ENCODE measurements at places on chromosomes 1 and 21. TPM values are rescaled to one million over a fixed set of nuclear protein-coding genes. Genes with fewer than 3 reads are reported as not detected.
A peak's percentile ranks its signal among the peaks of the same experiment; 100 is the strongest.

The CR1 gene
- not detected for total RNA-seq

The PRELP gene
- under 0.01 TPM for total RNA-seq

DNA sequence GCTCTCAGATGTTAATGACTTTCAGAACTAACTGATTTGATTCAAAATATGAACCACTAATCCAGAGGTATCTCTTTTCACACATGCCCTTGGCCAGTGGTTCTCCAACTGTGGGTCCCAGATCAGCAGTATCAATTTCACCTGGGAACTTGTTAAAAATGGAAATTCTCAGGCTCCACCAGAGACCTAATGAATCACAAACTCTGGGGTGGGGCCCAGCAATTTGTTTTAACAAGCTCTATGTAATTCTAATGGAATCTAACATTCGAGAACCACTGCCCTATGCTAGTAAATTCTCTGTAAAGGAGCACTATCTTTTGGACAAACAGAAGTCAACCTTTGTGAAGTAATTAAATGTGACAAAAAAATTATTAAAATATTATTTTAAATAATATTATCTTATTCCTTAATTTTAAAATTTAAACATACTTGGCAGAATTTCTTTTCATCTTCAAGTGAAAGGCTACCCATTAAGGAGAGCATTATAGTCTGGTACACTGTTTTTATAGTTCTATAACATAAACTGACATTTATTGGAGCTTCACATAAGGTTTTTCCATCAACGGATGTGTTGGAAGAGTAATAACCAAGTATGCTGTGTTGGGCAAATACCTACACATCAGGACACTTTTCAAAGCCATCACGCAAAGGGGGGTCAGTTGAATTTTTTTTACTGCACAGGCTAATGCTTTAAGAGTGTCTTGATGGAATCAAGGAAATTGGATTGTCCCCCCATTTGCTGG is 130.4 kb downstream of the LHX4 start:
- no peak overlapping the region for H3K27ac ChIP-seq
- no peaks in the 10 kb centered on the region for H3K27me3 ChIP-seq
- no peak overlapping the region for H3K4me3 ChIP-seq
- DNase-seq, result peak; percentile 75
- H3K4me1 ChIP-seq, result peaks cover 12% of the 10 kb centered on the region

GRCh38 chr1:151336556-151336955 is 9.3 kb upstream of the PI4KB start:
- H3K4me3 ChIP-seq, result no peak overlapping the region
- H3K27me3 ChIP-seq, result no peaks in the 10 kb centered on the region
- H3K4me1 ChIP-seq, result no peaks in the 10 kb centered on the region
- no peak overlapping the region for H3K27ac ChIP-seq
- H3K36me3 ChIP-seq, result no peaks in the 10 kb centered on the region
- no peak for DNase-seq

DNA sequence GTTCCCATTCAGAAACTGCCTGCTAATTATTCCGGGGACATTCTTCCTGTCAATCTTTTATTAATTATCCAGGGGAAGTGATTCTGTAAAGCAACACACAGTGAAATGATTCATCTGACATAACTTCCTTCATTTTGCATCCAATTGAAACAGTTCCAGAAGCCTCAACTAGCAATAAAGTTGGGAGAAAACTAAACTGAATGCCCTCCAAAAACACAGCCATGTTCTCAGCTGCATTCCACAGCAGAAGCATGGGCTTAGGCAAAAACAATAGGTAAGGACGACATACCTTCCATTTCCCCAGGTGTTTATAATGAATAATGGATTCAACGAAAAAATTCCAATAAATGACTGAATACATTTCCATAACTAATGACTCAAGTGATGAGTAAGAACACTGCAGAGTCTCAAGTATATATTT is 36.9 kb upstream of the TARBP1 start:
- H3K4me3 ChIP-seq, result no peak overlapping the region
- DNase-seq, result peak; percentile 82
- peak overlapping the region; percentile 75 for H3K27ac ChIP-seq
- H3K27me3 ChIP-seq, result no peaks in the 10 kb centered on the region
- H3K4me1 ChIP-seq, result peaks cover 28% of the 10 kb centered on the region
- no peaks in the 10 kb centered on the region for H3K36me3 ChIP-seq

- H3K4me3 ChIP-seq, result no peak overlapping the region
- no peak overlapping the region for H3K27ac ChIP-seq
- peaks cover 22% of the 10 kb centered on the region for H3K4me1 ChIP-seq
- DNase-seq, result no peak
- H3K36me3 ChIP-seq, result no peaks in the 10 kb centered on the region
Observed at GRCh38 chr21:34071683-34072082, 1.7 kb upstream of the MRPS6 start.

DNA sequence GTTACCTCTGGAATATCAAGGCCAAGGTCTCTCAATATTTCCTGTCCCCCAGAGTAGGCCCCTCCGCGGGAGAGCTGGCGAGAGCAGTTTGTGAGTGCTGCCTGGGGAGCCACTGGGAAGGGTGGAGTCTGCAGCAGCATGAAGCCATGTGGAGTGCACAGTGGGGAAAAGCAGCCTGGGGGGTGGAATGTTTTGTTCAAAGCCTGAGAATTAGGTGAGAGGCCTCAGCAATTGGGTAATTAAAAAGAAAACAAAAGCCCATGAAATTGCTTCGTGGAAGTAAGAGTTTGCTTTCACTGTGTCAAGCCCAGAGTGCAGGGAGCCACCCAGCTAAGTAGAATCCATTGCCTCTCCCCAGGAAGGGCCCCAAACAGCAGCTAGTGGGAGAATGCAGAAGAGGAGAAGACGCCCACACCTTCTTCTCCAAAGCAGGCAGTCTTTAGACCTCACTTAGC is 30.2 kb upstream of the DISC1 start:
- no peak overlapping the region for H3K27ac ChIP-seq
- no peaks in the 10 kb centered on the region for H3K27me3 ChIP-seq
- DNase-seq, result no peak
- H3K36me3 ChIP-seq, result no peaks in the 10 kb centered on the region
- H3K4me1 ChIP-seq, result peaks cover 13% of the 10 kb centered on the region
- H3K4me3 ChIP-seq, result no peak overlapping the region

DNA sequence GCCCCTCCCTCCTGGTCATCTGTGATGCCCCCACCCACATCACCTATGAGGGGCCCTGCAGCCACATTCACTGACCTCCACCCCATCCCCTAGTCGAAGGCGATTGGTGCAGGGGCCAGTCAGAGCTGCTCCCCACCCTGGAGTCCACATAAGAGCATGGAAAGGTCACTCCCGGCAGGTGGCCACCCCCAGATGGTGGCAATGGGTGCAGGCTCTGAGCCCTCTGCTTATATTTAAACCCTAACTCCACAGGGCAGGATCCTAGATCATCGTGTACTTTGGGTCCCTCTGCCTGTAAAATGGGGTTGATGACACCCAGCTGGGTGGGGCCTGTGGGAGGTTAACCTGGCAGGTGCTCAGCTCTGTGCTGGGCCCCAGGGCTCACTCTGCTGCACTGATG is 186.8 kb upstream of the C1orf174 start:
- no peaks in the 10 kb centered on the region for H3K36me3 ChIP-seq
- H3K4me1 ChIP-seq, result no peaks in the 10 kb centered on the region
- H3K4me3 ChIP-seq, result no peak overlapping the region
- no peak overlapping the region for H3K27ac ChIP-seq
- DNase-seq, result no peak

GRCh38 chr1:220811695-220812094 is 25.0 kb downstream of the MTARC1 start:
- H3K27me3 ChIP-seq, result peaks cover 10% of the 10 kb centered on the region
- H3K4me1 ChIP-seq, result no peaks in the 10 kb centered on the region
- H3K4me3 ChIP-seq, result no peak overlapping the region
- H3K27ac ChIP-seq, result no peak overlapping the region

- no peak for DNase-seq
- H3K4me3 ChIP-seq, result no peak overlapping the region
- H3K4me1 ChIP-seq, result no peaks in the 10 kb centered on the region
- no peak overlapping the region for H3K27ac ChIP-seq
- 0 out of 2 replicates have a peak, but pooled peaks cover 7% of the 10 kb centered on the region for H3K27me3 ChIP-seq
Observed at GRCh38 chr1:29532751-29533150, 296.4 kb downstream of the PTPRU start.

DNA sequence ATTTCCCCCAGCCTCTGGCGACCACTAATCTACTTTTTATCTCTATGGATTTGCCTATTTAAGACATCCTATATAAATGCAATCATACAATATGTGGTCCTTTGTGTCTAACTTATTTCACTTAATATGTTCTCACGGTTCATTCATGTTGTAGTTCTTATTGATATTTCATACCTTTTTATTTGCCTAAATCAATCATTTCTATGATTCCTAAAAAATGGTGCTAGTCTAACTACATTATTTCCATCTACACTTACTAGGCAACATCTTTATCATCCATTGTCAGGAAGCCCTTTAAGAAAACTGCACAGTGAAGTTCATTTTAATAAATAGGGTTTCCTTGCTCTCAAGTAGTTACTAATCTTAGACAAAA is 380 bp upstream of the FBXO28 start:
- peaks cover under 1% of the 10 kb centered on the region for H3K36me3 ChIP-seq
- peak overlapping the region; percentile 93 for H3K4me3 ChIP-seq
- no peak for DNase-seq
- H3K27me3 ChIP-seq, result no peaks in the 10 kb centered on the region

DNA sequence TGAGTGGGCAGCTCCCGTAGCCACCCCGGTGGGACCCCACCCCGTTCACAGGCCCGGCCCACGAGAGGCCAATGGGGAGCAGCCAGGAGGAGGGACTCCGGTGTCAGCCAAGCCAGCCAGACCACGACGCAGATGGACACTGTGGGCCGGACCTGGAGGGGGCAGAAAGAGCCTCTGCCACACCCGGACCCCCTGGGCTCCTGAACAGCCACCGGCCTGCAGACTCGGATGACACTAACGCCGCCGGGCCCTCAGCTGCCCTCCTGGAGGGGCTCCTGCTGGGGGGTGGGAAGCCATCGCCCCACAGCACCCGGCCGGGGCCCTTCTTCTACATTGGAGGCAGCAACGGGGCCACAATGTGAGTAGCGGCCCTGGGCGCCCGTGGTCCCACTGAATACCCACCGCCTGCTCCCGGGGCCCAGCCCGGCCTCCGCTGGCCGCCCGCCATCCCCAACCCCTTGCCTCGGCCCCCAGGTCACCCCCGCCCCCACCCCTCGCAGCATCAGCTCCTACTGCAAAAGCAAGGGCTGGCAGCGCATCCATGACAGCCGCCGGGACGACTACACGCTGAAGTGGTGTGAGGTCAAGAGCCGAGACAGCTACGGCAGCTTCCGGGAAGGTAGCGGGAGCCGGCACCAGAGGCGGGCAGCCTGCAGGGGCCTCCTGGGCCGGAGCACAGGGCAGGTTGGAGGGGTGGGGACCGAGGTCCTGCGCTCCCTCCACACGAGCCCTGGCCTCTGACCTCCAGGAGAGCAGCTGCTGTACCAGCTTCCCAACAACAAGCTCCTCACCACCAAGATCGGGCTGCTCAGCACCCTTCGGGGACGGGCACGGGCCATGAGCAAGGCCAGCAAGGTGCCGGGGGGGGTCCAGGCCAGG is 6.5 kb downstream of the TTLL10 start:
- H3K27me3 ChIP-seq, result peaks cover 18% of the 10 kb centered on the region
- no peaks in the 10 kb centered on the region for H3K4me1 ChIP-seq
- H3K36me3 ChIP-seq, result no peaks in the 10 kb centered on the region
- H3K4me3 ChIP-seq, result no peak overlapping the region

DNA sequence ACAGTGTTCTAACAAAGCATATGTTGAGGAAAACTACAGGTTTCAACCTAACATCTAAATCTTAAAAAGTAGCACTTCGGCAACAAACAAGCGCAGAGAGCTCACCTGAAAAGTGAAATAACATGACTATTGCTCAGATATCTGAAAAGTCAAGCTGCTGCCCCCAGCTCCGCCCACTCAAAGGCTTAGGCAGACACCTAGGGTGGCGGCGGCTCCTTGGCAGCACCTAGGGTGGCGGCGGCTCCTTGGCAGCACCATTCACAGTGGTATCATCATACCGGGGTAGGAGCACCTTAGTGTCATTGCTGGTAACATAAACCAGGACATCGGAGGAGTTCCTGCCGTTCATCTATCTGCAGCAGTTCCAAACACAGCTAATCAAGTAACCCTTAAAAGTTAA is 4.2 kb upstream of the S100A12 start:
- H3K36me3 ChIP-seq, result no peaks in the 10 kb centered on the region
- H3K4me1 ChIP-seq, result peaks cover 11% of the 10 kb centered on the region
- peaks cover 14% of the 10 kb centered on the region for H3K27me3 ChIP-seq
- DNase-seq, result no peak
- H3K27ac ChIP-seq, result no peak overlapping the region

GRCh38 chr21:42195378-42196031 is 23.4 kb upstream of the ABCG1 start:
- no peak overlapping the region for H3K27ac ChIP-seq
- H3K4me3 ChIP-seq, result no peak overlapping the region
- peak; percentile 32 for DNase-seq
- peaks cover 19% of the 10 kb centered on the region for H3K4me1 ChIP-seq
- no peaks in the 10 kb centered on the region for H3K36me3 ChIP-seq
- no peaks in the 10 kb centered on the region for H3K27me3 ChIP-seq

GRCh38 chr21:22609802-22610201 is 1611.6 kb downstream of the NCAM2 start:
- DNase-seq, result no peak
- H3K27me3 ChIP-seq, result no peaks in the 10 kb centered on the region
- no peak overlapping the region for H3K27ac ChIP-seq
- H3K4me1 ChIP-seq, result no peaks in the 10 kb centered on the region

DNA sequence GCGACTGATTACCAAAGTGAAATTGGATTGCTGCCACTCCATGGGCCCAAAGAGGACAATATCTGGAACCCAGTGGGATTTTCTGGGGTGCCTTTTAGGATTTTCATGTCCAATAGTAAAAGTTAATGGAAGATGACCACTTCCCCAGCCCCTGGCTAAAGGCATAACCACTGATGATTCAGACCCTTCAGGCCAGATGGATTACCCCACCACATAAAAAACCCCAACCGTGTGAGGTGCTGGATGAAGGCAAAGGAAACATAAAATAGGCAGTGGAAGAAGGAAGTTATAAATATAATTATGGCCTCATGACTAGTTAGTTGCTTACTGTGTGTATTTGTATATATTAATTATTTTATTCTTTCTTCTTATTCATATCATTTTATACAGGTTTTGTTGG is 40.2 kb upstream of the IL10 start:
- H3K4me1 ChIP-seq, result 0 out of 2 replicates have a peak, but pooled peaks cover 8% of the 10 kb centered on the region
- no peaks in the 10 kb centered on the region for H3K36me3 ChIP-seq
- H3K27ac ChIP-seq, result no peak overlapping the region
- no peaks in the 10 kb centered on the region for H3K27me3 ChIP-seq
- no peak for DNase-seq

DNA sequence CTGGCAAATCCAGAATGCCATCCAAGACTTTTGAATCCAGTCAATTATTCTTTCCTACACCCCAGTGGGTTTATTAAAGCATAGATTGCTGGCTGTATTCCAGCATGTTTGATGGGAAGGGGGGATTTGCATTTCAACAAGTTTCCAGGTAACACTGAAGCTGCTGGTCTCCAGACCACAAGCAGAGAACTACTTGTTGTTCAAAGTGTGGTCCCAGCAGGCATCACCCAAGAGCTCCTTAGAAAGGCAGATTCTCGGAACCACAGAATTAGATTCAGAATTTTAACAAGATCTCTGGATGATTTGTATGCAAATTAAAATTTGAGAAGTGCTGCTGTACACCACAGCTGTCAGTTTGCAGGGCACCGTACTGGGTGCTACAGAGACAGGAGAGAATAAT is 216.3 kb upstream of the FAM78B start:
- no peak overlapping the region for H3K4me3 ChIP-seq
- H3K4me1 ChIP-seq, result no peaks in the 10 kb centered on the region
- H3K27me3 ChIP-seq, result no peaks in the 10 kb centered on the region
- no peak for DNase-seq
- no peaks in the 10 kb centered on the region for H3K36me3 ChIP-seq
